ENCODE measurements at places on chromosomes 6 and 20.

DNA sequence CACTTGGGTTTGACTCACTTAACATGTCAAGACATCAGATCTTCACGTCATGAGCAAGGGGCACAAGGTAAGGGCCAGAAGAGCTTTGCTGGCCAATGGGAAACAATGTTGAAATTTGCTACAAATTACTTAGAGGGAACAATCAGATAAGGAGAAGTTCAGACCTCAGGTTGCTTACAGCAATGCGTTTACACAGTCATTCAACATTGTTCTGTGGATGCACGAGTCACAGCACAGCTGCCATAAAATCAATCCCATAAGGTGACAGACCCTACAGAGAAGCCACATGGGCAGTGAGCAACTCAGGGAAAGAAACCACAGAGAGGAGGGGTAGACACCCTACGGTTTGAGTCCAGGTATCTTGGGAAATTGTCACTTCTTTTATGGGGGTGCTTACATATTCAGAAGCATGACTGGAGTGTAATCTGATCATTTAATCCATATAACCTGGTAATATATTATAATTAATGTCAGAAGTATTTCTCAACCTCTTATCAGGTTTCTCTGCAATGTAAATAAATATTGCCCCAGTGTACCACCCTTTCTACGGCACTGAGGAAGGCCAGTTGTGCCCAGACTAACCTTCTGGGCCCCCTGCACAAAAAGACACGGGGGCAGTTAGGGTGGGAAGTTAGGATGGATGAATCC is 2.3 kb upstream of the SLC22A2 start:
- no peak for DNase-seq

DNA sequence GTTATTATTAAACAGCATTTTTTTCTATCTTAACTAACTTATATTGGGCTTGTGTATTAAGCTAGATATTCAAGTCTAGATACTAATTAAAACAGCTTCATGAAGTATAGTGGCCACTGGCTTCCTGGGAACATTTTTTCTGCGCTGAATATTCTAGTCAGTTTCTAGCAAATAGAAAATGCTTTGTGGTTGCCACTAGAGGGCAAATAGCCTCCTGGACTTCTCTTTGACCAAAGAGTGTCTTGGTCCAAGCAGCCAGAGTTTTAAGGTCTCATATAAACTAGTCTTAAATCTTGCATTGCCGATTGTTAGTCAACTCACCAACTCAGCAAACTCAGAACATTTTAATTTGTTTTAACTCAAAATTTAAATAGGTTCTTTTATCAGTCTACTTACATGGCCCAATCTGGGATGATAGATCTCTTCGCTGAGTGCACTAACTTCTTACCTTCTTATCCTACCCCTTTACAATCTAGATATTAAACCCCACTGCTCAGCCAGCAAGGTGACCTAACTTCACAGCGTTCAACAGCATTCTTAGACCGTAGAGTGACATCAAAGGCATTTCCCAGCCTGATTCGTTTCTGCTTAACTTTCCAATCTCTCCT is 24.6 kb upstream of the ID4 start:
- DNase-seq: no peak

GRCh38 chr20:3729811-3730540 is 2.5 kb upstream of the HSPA12B start:
- DNase-seq: no peak

- DNase-seq: no peak
These were observed 168.6 kb downstream of the CD83 start for GRCh38 chr6:14286144-14286543.

GRCh38 chr20:62120990-62121775 is 1.1 kb upstream of the LSM14B start:
- no peak for DNase-seq

GRCh38 chr6:116395647-116396046 is 24.9 kb downstream of the DSE start:
- no peak for DNase-seq

- no peak for DNase-seq
These were observed 69.0 kb downstream of the NCOA7 start for GRCh38 chr6:125859727-125860126.

DNA sequence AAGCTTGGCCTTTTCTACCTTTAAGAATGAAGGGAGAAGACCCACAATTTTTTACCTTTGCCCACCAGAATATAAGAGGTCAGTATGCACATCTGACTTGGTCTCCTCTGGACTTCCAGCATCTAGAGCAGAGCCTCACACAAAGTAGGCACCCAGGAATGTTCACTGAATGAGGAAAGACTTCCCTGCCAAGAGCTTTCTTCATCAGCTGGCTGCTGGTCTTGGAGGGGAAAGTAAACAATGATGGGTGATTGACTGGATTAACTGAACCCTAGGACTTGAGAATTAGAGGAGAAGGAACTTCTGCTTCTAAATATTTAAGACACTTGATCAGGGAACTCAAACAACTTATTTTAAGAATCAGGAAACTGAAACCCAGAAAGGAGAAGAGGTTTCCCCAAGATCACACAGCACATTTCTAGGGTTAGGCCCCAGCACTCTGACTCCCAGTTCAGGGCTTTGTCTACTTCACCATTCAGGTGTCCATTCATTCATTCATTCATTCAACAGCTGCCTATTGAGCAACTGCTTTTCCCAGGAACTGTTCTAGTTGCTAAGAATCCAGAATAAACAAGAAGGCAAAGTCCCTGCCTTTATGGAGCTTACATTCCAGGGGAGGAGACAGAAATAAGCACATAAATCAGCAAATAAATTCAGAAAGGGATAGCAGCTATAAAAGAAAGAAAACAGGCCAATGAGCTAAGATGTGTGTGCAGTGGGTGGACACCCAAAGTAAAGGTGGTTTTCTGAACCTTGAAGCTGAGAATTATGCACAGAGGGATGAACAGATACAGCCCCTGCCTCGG is 216.9 kb upstream of the LRFN2 start:
- DNase-seq: no peak

GRCh38 chr6:85115876-85116275 is 334.0 kb upstream of the NT5E start:
- DNase-seq: no peak

- DNase-seq: no peak
These were observed 1.3 kb upstream of the GTSF1L start for GRCh38 chr20:43727980-43728590.

- DNase-seq: no peak
These were observed 257.2 kb downstream of the DLL1 start for GRCh38 chr6:170033666-170034065.

DNA sequence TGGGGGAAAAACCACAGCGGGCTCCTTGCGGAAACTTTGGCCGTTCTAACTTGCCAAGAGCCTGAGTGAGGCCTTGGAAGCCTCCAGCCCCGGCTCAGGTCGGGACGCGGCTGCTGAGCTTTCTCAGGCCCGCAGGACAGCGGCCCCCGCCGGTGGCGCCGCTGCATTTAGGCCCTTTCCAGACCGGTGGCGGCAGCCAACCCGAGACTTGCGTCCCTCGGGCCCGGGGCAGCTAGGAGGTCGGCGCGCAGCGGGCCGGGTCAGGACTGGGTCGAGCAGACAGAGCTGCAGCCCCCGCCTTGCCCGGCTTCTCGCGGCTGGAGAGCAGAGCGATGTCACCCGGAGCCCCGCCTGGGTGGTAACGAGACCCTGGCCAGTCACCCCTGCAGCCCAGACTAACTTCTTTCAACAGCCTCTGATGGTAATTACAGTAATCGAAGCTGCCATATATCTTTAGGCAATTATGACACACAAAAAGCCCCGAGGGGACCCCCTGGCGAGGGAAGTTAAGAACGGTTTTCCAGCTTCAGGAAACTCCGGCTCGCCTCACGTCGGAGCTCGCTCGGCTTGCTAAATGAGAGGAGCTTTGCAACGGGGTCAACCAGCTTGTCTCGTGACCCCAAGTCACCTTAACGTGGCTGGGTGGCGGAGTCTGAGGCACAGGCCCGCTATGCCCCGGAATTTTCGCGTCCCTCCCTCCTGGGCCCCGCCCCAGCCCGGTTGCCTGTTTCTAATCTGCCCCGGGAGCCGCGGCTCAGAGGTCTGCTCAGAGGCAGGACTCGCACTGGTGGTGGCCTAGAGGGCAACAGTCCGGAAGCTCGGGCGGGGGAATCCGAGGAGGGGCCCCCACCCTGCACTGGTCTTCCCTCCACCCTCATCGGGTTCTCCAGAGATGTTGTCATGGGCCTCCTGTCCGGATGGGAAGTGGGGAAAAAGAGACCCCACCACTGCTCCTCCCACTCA is 3.0 kb downstream of the NR2E1 start:
- DNase-seq: no peak

GRCh38 chr6:37362101-37362828 is 8.5 kb downstream of the RNF8 start:
- DNase-seq: no peak

GRCh38 chr6:47674673-47675072 is 23.7 kb upstream of the ADGRF4 start:
- no peak for DNase-seq

DNA sequence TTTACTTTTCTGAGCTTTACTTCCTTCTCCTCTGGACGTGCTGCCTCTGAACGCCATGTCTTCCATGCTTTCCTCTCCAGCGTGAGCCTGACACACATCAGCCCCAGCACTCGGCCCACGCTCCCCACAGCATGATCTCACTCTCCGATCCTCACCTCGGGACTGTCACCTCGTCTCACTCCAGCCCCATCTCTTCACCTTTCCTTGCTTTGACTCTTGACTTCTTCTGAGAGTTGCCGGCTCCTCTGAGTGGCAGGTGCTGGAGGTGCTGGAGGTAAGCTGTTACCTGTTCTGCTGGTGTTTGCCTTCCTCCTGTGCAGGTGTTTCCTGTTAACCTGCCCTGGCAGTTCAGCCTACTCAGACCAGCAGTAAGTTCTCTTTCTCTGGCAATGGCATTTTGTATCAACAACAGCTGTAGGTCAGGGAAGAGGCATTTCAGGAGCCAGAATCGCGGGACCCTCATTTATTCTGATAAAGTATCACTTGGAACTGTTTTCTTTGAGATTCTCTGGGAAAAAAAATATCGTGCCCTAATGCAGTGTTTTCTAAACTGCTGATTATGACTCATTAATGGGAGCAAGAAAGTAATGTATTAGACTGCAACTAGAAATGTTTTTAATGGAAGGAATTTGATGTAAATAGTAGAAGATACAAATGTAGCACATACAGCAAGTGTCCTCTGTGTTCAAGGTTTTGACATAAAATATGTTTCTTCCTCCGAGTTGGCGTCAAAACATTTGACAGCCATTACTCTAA is 106.5 kb downstream of the ARID1B start:
- DNase-seq: no peak
